Stimulated activated CD8-positive, alpha-beta memory T cell treated with anti-CD3 and anti-CD28 coated beads, Interleukin-15, amount 100 ng/mL, for 48 hours (primary cell): ENCODE measurements at places on chromosomes 13 and 19.

GRCh38 chr13:57030671-57031070, 110.0 kb upstream of the PRR20A start:
- DNase-seq, result no peak

- no peak for DNase-seq
These were observed 11.1 kb downstream of the SAE1 start for GRCh38 chr19:47141695-47142094.

DNA sequence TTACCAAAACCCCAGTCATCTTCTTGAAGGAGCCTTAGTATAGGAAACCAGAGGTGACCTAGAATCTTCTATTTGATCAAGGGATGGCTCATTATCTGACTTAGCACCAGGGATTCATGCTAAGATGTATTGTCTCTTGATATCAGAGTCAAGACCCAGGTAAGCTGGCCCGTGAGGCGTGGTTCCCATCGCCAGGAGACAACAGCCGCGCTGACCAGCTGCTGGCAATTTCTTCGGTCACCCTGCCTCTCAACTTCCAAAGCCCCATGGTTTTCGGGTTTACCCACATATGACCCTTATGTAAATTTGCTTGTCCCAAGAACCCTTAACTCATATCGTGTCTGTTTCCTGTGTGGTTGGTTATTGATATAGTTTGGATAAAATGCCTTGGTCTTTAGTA, 77.7 kb upstream of the VSTM2B start:
- no peak for DNase-seq

- no peak for DNase-seq
These were observed 5.9 kb downstream of the TRAPPC6A start for GRCh38 chr19:45172173-45172572.

- peak; percentile 43 for DNase-seq
These were observed 11.3 kb downstream of the EPS8L1 start for GRCh38 chr19:55086730-55087541.

- no peak for DNase-seq
These were observed 13.1 kb downstream of the AP2A1 start for GRCh38 chr19:49779731-49780555.

DNA sequence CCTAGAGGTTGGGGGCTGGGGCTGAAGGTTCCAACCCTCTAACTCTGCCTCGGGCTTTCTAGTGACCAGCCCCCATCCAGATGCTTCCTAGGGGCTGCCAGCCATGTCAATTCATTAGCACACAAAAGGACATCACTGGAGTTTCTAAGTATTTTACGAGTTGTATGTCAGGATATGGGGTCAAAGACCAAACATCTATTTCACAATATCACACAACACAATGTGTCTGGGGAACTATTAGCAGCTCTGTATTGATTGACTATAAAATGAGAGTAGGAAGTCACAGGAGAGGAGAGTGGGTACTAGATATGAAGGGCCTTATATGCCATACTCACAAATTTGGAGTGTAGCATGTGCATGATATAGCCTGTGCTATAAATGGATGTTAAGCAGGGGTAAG, 42.1 kb downstream of the LPAR6 start:
- no peak for DNase-seq

GRCh38 chr13:110108348-110109139, 198.4 kb downstream of the COL4A1 start:
- DNase-seq, result no peak

DNA sequence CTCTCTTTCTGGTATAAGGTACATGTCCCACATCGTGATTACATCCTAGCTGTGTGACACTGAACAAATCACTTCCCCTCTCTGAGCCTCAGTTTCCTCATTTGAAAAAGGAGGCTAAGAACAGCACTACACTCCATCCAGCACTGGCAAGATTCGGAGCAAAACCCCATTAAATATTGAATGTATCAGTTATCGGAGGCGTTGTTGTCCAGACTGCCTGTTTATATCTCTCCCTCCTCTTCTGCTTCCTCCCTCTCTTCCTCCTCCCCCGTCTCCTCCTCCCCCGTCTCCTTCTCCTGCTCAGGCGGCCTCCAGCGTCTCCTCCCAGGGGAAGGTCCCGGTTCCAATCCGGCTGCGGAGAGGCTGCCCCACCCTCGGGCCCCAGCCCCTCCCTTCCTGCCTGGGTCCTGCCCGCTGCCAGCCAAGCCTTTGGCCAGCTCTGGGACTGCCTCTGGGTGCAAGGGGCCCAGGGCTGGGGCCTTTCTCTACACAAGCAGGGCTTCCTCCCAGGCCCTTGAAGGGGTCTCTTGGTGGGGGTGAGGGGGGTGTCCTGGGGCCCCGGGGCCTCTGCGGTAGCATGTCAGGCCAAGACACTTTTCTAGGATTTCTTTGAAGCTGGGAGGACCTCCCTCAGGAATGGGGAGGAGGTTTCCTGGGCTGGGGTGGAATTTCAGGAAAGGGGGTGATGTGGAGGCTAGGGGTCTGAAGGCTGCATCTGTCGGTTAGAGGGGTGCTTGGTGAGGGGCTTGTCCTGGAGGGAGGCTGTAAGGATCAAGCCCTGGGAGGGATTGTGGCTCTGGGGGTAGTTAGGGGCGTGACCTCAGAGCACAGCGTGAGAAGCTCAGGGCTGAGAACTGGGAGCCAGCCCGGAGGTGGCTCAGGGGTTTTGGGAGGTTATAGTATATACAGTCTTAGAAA, 1.9 kb downstream of the RRAS start:
- DNase-seq, result no peak

DNA sequence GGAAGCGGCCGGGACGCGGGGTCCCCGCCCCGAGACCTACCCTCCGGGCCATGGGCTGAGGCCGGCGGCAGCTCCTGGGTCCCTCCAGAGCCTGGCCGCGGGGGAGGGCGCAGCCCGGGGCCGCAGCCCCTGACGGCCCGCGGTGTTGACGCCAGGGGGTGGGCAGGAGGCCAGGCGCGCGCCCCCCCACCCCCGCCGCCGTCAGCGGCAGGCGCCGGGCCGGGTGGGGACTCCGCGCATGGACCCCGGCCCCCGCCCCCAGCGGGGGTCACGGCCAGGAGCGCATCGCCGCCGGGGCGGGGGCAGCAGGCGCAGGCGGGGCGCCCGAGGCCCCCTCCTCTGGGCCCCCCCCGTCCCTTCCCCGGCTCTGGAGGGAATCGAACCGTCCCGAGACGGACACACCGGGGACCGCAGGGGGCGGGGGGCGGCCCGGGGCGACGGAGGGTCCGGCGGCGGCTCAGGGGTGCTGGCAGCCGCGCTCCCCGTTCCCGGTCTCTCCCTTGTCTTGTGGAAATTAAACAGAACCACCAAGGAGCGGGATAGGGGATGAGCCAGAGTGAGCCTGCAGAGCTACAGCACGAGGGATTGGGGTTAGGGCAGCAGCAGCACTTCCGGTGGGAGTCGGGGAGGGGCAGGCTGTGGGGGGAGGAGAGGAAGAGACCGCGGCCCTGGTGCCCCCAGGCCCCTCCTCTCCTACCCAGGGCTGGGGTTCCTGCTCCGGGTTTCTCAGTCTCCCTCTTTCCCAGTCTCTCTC, at the start of gene MEIS3:
MEIS3 (minus strand) TSS at position 498 of the 754 bp plus-strand sequence; CDS start at position 52, 446 bp downstream.
- DNase-seq, result no peak

- DNase-seq, result peak; percentile 61
These were observed 2.3 kb upstream of the LCP1 start for GRCh38 chr13:46184277-46184699.

DNA sequence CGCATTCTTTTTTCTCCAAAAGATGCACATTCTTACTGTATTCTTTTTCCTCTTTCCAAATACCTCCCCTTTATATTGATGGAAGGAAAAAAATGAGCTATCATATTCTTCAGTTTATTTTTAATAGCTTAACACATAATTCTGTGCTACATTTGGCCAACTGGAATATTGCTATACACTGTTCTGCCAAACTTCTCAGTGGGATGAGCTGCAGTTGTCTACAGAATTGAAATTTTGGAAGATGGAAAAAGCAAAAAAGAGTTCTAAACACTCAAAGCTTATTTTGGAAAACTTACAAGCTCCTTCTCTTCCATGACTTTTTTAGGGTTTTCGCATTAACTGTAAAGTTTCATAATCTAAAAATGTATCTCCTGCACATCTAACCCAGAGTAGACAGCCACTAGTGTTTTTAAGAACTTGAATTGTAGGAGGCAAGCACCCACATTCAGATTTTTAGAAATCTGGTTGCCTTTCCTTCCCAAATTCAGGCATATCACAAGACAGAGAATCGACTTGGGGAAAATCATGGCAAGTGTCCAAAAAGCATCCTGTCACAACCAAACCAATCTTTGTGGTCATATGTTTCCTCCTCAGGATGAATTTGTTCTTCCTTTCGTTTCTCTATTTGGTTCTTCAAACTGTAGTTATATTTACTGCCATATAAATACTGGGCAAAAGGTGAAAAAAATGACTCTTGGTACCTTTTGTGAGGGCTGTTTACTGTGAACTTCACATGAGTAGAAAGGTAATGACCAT, 111.4 kb upstream of the FRY start:
- no peak for DNase-seq

GRCh38 chr19:50450369-50451222, 17.9 kb downstream of the MYBPC2 start:
- no peak for DNase-seq

- DNase-seq, result no peak
These were observed 8.1 kb upstream of the ARRDC2 start for GRCh38 chr19:17999684-18000479.

DNA sequence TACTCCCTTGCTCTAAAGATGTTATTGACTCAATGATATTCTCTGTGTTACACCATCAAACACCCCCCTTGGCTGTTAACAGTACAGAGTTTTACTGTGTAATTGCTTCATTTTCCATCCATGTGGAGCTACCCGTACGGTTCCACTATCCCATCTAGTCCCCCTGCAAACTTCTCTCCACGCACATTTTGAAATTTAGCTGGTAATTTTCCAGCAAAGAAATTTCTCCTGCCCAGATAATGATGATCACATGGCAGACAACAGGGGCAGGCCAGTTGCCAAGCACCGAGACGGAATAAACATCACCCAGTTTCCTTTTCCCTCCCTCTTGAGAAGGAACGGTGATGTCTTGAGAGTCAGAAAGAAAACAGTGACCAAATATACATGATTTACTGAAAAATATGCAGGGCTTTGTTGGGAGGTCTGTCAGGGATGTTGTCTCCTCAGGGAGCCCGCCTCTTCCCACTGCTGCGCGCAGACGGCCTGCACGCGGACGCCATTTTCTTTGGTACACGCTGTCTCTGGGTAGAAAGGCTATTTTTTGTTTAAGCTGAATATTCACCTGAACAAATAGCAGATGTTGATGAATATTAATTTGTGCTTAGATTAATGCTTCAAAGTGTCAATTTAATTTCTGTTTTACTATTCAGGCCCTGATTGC, 109.9 kb downstream of the OLFM4 start:
- no peak for DNase-seq

DNA sequence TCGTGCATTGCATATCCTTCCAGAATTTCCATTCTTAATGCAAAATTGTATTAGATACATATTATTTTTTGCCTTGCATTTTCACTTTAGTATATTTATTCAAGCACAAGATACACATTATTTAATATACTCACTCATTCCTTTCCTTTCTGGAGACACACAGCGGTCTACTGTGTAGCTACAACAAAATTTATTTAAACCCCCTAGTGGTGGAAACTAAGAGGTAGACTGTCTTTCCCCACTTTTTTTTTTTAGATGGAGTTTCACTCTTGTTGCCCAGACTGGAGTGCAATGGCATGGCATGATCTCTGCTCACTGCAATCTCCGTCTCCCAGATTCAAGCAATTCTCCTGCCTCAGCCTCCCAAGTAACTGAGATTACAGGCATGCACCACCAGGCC, 2040.3 kb upstream of the PCDH20 start:
- DNase-seq, result no peak

DNA sequence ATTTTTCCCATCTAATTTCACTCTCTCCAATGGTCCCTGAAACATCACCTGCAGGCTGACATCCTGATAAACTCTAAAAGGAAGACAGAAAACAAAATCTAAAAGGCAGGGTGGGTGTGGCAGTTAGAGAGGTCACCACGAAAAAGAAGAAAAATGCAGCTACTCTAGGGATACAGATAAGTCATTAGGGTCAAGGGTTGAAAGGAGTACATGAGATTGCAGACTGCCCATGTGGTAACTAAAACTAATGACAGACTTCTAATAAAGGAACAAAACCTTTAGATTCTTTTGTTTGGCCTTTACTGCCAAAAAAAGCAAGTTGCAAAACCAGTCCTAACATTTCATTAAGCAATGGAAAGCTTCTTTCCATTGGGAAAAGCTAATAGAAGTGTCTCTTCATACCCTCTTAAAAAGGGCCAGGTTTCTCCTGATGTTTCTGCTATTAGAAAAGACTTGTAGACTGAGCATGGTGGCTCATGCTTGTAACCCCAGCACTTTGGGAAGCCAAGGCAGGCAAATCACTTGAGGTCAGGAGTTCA, 31.0 kb downstream of the THSD1 start:
- no peak for DNase-seq

GRCh38 chr19:54188215-54188871, 1.0 kb downstream of the MBOAT7 start:
- DNase-seq, result no peak

DNA sequence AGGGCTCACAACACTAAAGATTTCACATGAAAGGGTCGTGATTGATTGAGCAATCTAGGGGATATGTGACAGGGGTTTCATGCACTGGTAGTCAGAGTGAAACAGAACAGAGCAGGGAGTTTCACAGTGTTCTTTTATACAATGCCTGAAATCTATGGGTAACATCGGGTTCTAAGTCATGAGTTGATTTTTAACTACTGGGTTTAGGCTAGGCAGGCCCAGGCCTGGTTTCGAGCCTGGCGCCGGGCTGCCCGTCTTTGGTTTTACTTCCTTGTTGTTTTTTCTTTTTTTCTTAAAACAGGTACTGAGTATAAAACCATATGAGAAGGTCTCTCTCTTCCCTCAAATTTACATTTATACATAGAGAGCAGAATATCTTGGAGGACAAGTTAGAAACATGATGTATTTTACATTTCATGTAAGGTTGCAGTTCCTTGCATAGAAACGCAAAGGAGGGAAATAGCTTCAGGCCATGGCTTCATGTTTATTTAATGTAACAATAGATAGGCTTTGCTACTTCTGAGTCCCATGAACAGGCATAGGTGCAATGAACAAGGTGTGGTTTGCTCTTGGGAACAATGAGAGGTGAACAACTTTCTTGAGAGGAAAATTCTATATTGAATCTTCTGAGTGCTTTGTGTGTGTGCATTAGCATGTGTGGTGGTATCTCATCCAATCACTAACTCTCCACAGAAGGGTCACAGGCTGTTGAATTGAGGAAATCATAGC, 128.9 kb upstream of the RXFP2 start:
- DNase-seq, result no peak

DNA sequence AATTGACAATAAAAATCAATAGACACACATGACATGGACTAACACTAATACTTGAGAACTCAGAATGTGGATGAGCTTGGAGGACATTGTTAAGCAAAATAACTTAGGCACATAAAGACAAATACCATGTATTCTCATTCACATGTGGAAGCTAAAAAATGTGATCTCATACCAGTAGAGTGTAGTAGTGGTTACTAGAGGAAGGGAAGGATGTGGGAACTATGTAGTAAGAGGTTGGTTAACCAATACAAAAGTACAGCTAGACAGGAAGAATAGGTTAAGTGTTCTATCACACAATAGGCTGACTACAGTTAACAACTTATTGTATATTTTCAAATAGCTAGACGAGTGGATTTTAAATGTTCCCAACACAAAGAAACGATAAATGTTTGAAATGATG, 415.8 kb upstream of the KLF12 start:
- no peak for DNase-seq
